Activated naive CD4-positive, alpha-beta T cell (primary cell): ENCODE measurements at places on chromosomes 5 and 9.

- DNase-seq: no peak
Observed at GRCh38 chr5:109929376-109929775, 239.6 kb downstream of the MAN2A1 start.

DNA sequence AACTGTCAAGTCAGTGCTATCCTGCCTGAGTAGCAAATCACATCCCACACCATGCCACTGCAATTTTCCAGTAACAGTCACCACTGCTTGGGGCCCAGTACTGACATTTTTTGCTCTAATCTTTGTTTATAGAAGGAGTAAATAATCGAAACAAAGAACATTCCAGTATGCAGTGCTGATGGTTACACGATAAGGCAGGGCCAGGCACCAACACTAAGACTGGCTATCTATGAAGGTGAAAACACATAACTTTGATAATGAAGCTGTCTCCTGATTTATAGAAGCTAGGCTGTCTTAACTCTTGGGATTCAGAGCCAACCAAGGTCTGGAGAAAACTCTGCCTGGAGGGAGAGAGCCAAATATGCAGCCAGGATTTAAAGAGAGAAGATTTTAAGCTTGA is 365.3 kb downstream of the BNC2 start:
- DNase-seq: no peak

DNA sequence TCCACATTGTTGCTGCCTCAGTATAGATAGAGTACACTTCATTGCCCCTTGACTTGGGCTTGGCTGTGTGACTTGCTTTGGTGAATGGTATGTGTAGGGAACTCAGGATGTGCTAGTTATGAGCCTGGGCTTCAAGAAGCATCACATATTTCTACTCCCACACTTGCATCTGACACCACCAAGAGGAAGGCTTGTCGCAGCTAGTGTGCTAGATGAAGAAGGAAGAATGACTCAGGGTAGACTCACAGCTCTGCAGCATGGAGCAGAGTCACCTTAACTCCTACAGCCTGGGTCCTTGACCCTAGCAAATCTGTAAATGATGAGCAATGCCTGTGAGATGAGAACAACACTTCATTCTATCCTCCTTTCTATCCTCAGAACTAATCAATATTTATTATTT is 261.8 kb downstream of the ASTN2 start:
- no peak for DNase-seq

DNA sequence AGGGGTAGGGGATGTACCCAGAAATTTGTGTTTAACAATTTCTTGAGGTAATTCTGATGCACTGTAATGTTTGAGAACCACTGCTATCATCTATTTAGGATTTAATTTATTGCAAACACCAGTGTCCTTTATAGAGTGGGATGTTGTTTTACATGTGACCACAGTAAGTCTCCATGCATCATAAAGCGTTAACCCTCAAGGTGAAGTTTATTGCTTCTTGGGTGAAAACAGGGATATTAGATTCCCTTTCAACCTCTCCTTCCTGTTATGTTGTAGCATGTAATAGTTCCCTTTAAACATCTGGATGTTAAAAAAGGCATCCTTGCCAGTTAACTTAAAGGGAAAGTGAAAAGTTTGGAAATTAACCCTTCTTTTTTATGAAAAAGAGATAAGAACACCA is 35.8 kb upstream of the ATG10 start:
- no peak for DNase-seq
